Stimulated activated CD4-positive, alpha-beta T cell treated with anti-CD3 and anti-CD28 coated beads, TNF-alpha, amount 100 ng/mL, for 48 hours (primary cell): ENCODE measurements at places on chromosomes 6 and 20.

- DNase-seq, result no peak
These were observed 6.5 kb upstream of the UQCC2 start for GRCh38 chr6:33717934-33718455.

DNA sequence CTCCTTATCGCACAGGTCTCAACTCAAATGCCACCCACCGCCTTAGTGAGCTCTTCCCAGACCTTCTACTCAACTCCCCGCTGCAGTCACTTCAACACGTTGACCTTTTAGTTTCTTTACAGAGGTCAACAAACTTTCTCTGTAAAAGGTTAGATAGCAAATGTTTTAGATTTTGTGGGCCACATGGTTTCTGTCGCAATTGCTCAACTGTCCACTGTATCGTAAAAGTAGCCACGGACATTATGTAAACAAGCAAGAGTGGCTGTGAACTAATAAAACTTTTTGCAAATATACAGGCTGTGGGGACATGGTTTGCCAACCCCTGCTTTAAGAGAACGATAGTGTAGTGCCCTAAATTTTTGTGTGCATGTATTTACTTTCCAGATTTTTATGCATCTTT, 247.6 kb upstream of the TSHZ2 start:
- DNase-seq, result no peak

- no peak for DNase-seq
These were observed 7.7 kb downstream of the NRN1 start for GRCh38 chr6:5998711-5999687.

DNA sequence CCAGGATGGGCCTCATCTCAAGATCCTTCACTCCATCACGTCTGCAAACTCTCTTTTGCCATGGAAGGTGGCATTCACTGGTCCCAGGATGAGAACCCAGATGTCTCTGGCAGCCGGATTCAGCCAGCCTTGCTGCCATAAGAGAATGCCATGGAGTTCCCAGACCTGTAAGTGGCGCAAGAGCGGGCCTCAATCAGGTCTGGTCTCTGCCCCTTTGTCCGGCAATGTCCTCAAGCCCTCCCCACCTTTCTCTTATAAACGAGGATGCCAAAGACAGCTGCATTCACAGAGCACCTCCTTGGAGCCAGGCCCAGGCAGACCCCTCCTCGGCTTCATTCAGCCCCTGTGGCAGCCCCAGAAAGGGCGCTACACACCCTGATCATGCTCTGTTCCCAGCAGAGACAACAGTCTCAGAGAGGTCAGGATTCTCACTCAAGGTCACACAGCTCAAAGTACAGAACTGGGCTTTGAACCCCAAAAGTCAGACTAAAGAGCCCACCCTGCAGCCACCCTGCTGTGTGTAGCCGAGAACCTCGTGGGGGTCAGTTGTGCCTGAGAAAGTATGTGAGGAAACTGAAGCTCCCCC, 263.7 kb downstream of the TAF4 start:
- DNase-seq, result no peak
